SK-N-SH treated with all-trans-retinoic acid at 6 μM for 48 hours (cell line): ENCODE measurements at places on chromosomes 5 and 9.

DNA sequence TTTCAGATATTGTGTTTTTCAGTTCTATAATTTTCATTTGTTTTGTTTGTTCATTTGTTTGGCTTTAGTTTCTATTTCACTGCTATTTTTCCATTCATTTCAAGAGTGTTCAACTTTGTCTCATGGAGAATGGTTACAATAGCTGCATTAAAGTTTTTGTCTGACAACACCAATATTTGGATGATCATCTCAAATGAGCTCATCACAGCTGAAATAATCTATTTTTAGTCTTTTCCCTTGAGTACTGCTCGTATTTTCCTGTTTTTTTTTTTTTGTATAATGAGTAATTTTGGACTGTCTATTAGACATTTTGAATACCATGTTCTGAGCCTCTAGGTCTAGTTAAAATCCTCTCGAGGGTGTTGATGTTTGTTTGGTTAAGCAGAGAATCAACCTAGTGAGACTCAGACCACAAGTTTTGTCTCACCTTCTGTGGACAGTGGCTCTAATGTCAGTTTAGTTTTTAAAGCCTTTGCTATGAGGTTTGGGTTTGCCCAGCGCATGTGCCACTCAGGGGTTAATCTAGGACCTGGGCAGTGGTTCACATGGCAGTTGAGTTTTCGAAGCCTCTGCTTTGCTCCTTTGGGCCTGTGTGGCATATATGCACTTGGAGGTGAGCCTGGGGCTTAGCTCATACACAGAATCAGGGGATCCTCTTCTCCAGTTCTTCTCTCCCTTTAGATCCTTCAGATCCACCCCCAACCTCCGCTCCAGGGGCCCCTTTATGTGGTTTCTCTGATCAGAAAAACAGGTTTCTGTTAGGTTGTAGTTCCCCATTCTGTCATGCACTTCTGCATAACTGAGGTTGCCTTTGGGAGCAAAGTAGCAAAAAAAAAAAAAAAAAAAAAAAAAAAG is 79.8 kb downstream of the ARSB start:
- ATAC-seq, result no peak

DNA sequence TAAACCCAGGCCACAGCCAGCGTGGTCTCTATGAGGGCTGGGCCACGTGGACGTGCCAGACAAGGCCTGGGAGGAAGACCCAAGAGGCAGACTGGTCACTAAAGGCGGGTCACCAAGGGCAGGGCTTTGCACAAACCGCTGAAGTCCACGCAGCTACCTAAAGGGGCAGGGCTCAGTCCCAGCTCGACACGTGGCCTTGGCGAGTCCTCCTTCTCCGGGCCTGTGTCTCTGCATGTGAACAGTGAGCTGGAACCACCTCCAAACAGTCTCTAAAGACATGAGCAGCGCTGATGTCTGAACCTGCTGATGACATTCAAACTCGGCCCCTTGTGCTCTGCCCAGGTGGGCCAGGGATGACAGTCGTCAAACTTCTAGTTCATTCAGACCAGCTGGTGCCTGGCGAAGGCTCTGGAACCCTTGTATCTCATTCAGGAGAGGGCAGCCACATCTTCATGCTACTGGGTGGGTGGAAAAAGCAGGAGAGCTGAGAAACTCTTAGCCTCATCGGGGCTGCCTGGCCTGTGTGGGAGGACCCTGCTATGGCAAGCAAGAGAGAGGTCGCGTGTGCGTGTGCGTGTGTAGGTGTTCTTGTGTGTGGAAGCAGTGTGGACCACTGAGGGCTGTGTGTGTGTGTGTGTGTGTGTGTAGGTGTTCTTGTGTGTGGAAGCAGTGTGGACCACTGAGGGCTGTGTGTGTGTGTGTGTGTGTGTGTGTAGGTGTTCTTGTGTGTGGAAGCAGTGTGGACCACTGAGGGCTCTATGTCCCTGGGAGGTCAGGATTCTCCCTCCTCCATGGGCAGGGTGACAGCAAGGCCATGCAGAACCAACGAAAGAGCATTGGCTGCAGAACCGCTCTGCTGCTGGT is 14.1 kb upstream of the SLC25A51 start:
- ATAC-seq, result no peak

GRCh38 chr9:114869845-114870244 is 60.5 kb downstream of the TNFSF8 start:
- ATAC-seq, result no peak

GRCh38 chr5:151383011-151383410 is 35.7 kb upstream of the SLC36A2 start:
- no peak for ATAC-seq

GRCh38 chr5:145568581-145568980 is 266.6 kb downstream of the PRELID2 start:
- ATAC-seq, result peak; percentile 95

- no peak for ATAC-seq
Measured at GRCh38 chr5:137268646-137269045, 230.5 kb downstream of the SPOCK1 start.

DNA sequence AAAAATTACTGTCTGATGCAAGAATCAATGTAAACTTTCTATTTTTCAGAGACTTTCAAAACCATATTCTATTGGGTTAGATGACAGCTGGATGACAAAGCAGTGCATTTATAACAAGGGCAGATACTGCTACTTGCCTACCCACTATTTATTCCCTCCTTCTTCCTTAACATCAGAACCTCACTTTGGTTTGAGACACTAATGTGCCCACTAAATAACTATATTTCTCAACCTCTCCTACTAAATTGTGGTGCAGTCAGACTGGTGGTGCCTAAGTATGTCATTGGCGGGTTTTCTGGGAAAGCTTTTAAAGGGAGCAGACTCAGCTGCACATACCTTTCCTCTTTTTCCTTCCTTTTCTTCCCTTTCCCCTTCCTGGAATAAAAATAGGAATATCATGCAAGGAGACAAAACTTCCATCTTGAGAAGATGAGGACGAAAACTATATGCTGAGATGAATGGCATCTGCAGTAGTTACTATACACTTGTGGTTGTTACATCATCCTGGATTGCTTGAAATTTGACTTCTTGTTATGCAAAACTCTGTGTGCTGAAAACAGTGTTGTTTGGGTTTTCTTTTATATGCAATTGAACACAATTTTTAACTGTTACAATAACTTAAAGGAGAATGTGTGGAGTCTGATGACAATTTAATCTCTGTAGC is 43.8 kb downstream of the PRR16 start:
- ATAC-seq, result no peak

- ATAC-seq, result no peak
Measured at GRCh38 chr9:76090909-76091308, 200.4 kb downstream of the PCSK5 start.

DNA sequence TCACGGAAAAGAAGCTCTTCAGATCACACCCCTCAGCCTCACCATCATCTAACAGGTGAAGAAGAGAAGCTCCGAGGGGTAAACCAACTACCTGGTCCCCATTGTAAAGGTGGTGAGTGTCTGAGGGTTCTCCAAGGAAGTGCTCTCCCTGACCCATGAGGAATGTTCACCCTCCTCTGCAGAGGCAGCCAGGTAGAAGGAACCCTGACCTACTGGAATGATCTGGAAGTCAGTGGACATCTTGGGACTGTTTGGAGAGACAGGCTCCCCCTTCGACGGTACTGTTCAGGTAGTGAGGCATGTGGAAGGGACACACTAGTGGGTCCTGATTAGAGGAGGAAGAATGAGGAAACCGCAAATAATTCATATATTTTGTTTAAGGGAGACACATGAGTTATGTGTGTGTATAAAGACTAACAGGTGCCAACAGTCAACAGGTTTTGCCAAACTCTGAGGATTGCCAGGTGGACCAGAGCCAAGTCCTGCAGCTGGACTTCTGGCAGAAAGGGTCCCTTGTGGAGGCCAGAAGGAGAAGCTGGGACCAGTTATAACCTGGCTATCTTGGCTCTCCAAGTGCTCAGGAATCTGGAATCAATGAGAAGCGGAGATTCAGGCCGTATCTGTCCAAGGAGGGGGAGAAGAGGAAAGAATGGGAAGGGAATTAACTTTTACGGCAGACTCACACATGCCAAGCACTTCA is 3.0 kb upstream of the ZBTB34 start:
- ATAC-seq, result no peak

GRCh38 chr5:154162539-154163151 is 27.9 kb upstream of the GALNT10 start:
- no peak for ATAC-seq

DNA sequence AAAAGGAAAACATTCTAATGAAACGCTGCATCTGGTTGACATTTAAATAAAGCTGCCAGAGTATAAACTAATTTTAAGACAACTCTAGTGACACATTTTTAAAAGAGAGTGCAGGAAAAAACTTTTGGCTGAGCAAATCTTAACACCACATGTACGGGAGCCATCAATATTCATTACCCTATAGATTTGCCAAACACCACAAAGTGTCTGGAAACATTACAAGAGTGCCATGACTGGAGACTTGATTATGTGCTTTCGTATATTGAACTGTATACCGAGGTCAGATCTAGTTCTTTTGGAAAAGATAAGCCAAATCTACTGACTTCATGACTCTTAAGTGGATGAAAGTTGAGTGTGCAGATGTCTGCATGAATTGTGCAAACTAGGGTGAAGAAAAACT is 10.6 kb upstream of the DMRT2 start:
- ATAC-seq, result no peak

GRCh38 chr5:150809363-150809762 is 30.8 kb downstream of the SMIM3 start:
- no peak for ATAC-seq

DNA sequence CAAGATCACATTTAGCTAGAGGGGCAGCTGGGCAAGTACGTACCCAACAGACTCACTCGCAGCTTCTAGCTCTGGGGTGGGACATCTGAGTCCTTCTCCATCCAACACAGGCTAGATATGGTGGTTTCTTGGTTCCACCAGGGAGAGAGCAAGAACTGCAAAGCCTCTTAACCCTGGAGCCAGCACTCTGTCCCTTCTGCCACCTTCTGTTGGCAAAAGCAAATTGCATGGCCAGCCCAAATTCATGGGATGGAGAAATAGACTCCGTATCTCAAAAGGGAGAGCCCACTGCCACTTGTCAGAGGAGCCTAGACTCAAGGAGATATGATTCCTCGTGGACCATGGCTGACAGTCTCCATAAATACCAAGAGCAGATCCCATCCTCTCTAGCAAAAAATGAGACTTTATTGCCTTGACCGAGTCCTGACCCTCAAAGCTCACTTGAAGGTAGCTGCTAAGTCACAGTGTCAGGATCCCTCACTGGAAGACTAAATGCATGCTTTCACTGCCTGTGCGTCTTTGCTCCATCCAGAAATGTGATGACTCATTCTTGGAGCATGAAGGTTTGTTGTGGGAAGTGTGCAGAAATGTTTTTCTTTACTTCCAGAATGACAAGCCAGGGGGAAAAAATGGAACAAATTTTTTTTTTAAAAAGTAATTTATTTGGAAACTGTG is 28.8 kb upstream of the ROR2 start:
- ATAC-seq, result peak; percentile 92

GRCh38 chr5:74020503-74020902 is 394.5 kb downstream of the ARHGEF28 start:
- no peak for ATAC-seq

DNA sequence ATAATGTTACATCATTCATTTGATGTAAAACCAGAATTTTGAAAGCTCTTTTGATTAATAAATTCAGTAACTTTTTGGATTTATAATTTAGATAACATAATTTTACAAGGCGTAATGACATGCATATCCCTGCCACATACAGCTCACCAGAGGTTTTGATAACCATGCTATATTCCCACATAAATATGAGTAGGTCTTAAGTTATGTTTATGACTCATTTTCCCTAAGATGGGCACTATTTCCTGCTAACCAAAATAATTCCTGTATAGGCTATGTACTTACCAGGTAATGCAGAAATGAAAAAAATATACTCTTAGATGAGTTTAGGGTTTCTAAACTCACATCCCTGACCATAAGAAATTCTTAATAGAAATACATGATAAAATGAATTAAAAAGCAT is 93.9 kb upstream of the EDIL3 start:
- no peak for ATAC-seq

DNA sequence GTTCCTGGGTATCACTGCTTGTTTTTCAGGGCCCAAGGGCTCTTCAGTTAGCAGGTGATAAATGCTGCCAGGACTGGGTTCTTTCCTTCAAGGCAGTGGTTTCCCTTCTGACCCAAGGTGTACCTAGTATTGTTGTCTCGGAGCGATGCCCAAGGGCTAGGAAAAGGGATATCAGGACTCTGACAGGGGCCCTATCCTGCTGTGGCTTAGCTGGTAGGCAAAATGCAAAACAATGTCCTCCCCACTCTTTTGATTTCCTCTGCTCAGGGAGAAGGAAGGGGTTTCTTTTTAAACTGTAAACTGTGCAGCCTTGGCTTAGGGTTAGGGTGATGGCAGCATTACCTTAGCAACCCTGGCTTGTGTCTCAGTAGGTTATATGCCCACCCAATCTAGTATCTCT is 508.8 kb upstream of the CTNND2 start:
- ATAC-seq, result no peak

- ATAC-seq, result peak; percentile 59
Measured at GRCh38 chr9:113474360-113475028, 11.0 kb downstream of the RGS3 start.

DNA sequence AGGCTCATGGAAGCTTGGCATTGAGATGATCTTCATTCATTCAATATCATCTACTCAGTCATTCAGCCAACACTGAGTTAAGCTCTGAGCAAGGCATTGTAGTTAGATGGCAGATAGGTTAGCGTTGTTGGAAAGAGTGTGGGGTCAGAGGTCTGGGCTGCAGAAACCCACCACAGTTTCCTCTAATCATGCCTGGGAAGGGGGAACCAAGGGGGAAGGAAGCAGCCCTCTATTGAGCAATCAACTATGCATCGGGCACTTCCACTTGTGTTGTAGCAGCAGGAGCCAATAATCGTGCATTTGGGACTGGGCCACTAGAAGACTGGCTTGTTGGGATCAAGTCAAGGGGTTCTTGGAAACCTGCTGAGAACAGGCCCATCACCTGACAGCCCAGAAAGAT is 139.1 kb downstream of the PIP5K1B start:
- ATAC-seq, result no peak

- no peak for ATAC-seq
Measured at GRCh38 chr9:20619487-20620200, 2.7 kb downstream of the MLLT3 start.

- peak; percentile 60 for ATAC-seq
Measured at GRCh38 chr9:111598733-111599091, 735 bp downstream of the PTGR1 start.

- no peak for ATAC-seq
Measured at GRCh38 chr5:178304016-178304415, 71.4 kb upstream of the PHYKPL start.

DNA sequence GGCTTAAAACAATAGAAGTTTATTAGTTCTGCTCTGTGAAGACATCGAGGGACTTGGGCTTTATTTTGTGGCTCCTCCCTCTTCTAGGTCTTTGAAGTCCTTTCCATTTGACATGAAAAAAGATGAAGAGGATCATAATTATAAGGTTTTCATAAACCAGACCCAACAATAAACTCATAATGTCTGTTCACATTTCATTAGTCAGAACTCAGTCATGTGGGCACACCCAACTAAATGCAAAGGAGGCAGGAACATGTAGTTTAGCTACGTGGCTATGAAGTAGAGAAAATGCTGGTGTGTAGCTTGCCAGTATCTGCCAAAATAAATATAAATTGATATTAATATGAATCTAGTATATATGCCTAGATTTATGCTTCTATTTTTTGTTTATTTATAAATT is 393.9 kb upstream of the C9orf72 start:
- no peak for ATAC-seq
